ENCODE measurements at places on chromosomes 2 and 18. TPM values are rescaled to one million over a fixed set of nuclear protein-coding genes. Genes with fewer than 3 reads are reported as not detected.

GRCh38 chr18:63001861-63002260, 286.5 kb downstream of the PHLPP1 start:
- H3K4me3 ChIP-seq, result no peak overlapping the region
- no peak for DNase-seq
- no peaks in the 10 kb centered on the region for H3K27me3 ChIP-seq
- H3K27ac ChIP-seq, result no peak overlapping the region
- no peaks in the 10 kb centered on the region for H3K36me3 ChIP-seq

DNA sequence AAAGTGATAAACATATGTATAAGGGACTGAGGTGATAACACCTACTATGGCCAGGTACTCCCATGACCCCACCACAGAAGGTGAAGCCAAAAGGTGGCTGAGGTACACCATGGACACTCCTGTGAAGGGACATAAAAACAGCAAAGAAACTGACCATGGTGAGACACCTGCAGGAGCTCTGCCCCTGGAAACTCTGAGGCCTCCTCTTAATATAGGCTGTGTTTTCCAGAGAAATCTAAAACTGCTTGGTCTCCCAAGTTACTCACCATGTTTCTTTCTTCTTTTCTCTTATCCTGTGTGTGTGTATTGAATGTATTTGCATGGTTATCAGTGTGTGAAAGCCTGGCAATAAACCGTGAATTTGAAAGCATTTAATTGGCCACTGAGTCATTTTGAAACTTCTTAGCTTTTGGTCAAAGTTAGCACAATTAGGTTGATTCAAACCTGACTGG, 739.3 kb upstream of the GCFC2 start:
- H3K27me3 ChIP-seq, result no peaks in the 10 kb centered on the region
- no peak overlapping the region for H3K4me3 ChIP-seq
- no peaks in the 10 kb centered on the region for H3K36me3 ChIP-seq
- no peak for DNase-seq
- no peak overlapping the region for H3K27ac ChIP-seq

ATOH8 gene
- total RNA-seq, result 207 TPM

SDC1 gene
- 3.1 TPM for total RNA-seq

FBXO48 gene
- 0.41 TPM for total RNA-seq

- H3K4me3 ChIP-seq, result no peak overlapping the region
- H3K4me1 ChIP-seq, result no peaks in the 10 kb centered on the region
Observed at GRCh38 chr2:177589186-177589585, 196.6 kb downstream of the AGPS start.

RNF144A gene
- total RNA-seq, result 6.2 TPM

DNA sequence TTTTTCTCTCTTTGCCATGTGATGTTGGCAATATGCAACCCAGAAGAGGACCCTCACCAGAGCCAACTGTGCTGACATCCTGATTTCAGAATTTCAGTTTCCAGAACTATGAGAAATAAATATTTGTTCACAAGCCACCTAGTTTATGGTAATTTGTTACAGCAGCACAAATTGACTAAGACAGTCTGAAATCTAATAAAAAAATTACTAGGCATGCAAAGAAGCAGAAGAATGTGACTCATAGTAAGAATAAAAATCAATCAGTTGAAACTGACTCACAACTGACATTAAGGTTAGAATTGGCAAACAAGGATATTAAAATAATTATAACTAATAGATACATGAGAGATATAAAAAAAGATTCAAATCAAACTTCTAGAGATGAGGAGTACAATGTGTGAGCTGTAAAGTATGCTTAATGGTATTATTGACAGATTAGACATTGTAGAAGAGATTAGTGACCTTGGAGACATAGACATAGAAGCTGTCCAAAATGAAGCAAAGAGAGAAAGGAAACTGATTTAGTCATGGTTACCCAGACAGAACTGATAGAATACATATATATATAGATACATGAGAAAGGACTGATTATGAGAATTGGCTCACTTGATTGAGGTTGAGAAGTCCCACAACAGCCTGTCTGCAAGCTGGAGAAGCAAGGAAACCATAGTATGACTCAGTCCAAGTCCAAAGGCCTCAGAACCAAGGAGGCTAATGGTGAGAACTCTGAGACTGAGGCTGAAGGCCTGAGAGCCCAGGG, 27.8 kb upstream of the TTC39C start:
- H3K36me3 ChIP-seq, result no peaks in the 10 kb centered on the region
- no peak for DNase-seq
- H3K4me1 ChIP-seq, result peaks cover 1% of the 10 kb centered on the region
- H3K27me3 ChIP-seq, result no peaks in the 10 kb centered on the region
- H3K27ac ChIP-seq, result no peak overlapping the region

- no peaks in the 10 kb centered on the region for H3K36me3 ChIP-seq
- H3K27me3 ChIP-seq, result no peaks in the 10 kb centered on the region
- no peak overlapping the region for H3K4me3 ChIP-seq
- no peak overlapping the region for H3K27ac ChIP-seq
- no peaks in the 10 kb centered on the region for H3K4me1 ChIP-seq
Observed at GRCh38 chr2:120383631-120384340, 37.9 kb downstream of the INHBB start.

- no peak overlapping the region for H3K27ac ChIP-seq
- no peak overlapping the region for H3K4me3 ChIP-seq
- DNase-seq, result no peak
- H3K4me1 ChIP-seq, result no peaks in the 10 kb centered on the region
- no peaks in the 10 kb centered on the region for H3K36me3 ChIP-seq
Observed at GRCh38 chr18:63843008-63843407, 44.5 kb upstream of the SERPINB2 start.

GRCh38 chr18:49020621-49021021, 69.9 kb upstream of the SMAD7 start:
- H3K27me3 ChIP-seq, result no peaks in the 10 kb centered on the region
- no peak overlapping the region for H3K27ac ChIP-seq
- peaks cover 14% of the 10 kb centered on the region for H3K4me1 ChIP-seq

SAG gene
- not detected for total RNA-seq

DNA sequence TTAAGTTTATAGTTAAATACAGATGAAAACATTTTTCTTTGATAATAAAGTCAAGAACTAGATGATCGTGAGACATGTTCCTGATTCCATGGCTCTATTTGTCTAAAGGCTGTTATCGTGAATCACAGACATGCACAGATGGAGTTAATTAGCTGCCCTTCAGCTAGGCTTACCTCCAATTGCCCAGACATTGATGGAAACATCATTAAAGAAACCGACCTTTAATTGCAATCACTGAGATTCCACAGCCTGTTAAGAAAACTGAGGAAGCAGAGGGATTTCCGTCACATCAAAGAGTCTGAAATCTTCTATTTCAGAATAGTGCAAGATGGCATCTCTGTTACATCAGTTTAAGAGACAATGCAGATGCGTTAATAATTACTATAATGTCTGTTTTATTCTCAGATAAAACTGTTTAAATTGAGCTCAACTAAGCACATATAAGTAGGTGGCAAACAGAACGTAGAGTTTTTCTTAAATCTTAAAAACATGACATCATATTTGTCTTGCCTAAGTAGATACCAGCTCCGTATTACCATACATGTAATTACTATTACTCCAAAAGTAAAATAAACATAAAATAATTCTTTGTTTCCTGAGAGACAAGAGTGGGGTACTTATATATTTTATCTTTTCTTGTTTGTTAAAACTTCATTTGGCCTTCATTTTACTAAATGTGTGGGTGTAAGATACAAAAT, 23.9 kb upstream of the CRACDL start:
- no peak overlapping the region for H3K27ac ChIP-seq
- H3K4me3 ChIP-seq, result no peak overlapping the region
- no peaks in the 10 kb centered on the region for H3K4me1 ChIP-seq
- no peaks in the 10 kb centered on the region for H3K36me3 ChIP-seq

GRCh38 chr18:60259052-60259681, 113.4 kb downstream of the MC4R start:
- no peak overlapping the region for H3K4me3 ChIP-seq
- no peaks in the 10 kb centered on the region for H3K27me3 ChIP-seq
- no peak for DNase-seq

DNA sequence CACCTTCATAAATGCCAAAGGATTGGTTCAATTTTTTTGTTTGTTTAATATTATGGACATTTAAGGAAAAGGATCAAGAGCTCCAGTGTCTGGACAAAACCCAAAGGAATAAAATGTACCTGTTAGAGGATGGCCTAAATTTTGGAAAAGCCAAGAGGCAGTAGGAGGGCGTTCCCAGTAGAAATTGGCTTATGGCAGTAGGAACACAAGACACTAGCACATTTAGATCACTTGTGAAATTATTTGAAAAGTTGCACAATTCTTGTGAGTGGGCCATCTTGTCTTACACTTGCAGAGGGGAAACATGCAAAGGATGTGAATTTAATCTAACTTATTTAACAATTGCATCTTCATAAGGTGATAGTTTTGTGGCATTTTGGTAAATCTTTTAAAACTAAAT, 3.2 kb downstream of the BZW1 start:
- DNase-seq, result no peak
- peaks cover 45% of the 10 kb centered on the region for H3K36me3 ChIP-seq
- H3K27me3 ChIP-seq, result no peaks in the 10 kb centered on the region
- H3K4me3 ChIP-seq, result no peak overlapping the region
- no peak overlapping the region for H3K27ac ChIP-seq

GRCh38 chr18:10846657-10847407, 302.5 kb downstream of the PIEZO2 start:
- H3K36me3 ChIP-seq, result no peaks in the 10 kb centered on the region
- no peak overlapping the region for H3K27ac ChIP-seq
- DNase-seq, result no peak

DNA sequence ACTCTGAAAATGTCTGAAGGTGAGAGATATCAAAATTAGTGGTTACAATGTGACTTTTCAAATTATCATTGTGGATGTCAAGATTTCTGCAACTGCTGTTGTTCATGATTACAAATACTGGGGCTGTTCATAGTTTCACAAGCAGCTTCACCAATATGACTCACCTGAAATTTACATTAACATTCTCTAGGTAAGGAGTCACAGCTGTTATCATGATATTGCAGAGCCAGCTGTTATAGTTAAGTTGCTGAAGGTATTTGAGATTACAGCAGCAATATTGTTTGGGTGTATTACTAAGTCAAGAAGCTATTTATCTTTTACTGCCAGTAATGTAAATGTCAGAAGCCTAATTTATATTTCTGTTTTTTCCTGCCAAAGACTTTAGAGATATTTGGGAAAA, 140.0 kb downstream of the MC4R start:
- no peak overlapping the region for H3K27ac ChIP-seq
- no peak for DNase-seq
- no peaks in the 10 kb centered on the region for H3K4me1 ChIP-seq
- H3K27me3 ChIP-seq, result no peaks in the 10 kb centered on the region
- no peak overlapping the region for H3K4me3 ChIP-seq
- H3K36me3 ChIP-seq, result no peaks in the 10 kb centered on the region

SLC4A5 gene
- 9.5 TPM for total RNA-seq
